Activated CD4-positive, alpha-beta T cell treated with anti-CD3 and anti-CD28 coated beads, Interleukin-2, amount 50 U/mL, for 4 hours (primary cell): ENCODE measurements at places on chromosomes 13 and 19.

DNA sequence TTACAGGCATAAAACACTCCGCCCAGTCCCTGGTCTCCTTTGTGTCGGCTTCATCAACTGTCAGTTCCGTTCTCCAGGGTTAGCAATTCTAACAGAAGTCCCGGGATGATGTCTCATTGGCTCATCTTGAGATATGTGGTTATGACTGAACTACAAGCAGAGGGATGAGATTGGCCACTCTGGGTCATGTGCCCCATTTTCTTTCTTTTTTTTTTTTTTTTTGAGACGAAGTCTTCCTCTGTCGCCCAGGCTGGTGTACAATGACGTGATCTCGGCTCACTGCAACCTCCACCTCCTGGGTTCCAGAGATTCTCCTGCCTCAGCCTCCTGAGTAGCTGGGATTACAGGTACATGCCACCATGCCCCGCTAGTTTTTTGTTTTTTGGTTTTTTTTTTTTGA, 95.4 kb upstream of the MRI1 start:
- no peak for DNase-seq

- no peak for DNase-seq
Observed at GRCh38 chr13:75744127-75744526, 108.0 kb downstream of the LMO7 start.

- DNase-seq: no peak
Observed at GRCh38 chr19:3683405-3684053, 16.7 kb downstream of the PIP5K1C start.

GRCh38 chr19:44509478-44509877, 9.2 kb upstream of the ZNF180 start:
- DNase-seq: no peak
